ENCODE measurements at places on chromosomes 2 and 18.
A peak's percentile ranks its signal among the peaks of the same experiment; 100 is the strongest.

GRCh38 chr2:119837759-119838158 lies 78.0 kb downstream of the PTPN4 start:
- DNase-seq: no peak

DNA sequence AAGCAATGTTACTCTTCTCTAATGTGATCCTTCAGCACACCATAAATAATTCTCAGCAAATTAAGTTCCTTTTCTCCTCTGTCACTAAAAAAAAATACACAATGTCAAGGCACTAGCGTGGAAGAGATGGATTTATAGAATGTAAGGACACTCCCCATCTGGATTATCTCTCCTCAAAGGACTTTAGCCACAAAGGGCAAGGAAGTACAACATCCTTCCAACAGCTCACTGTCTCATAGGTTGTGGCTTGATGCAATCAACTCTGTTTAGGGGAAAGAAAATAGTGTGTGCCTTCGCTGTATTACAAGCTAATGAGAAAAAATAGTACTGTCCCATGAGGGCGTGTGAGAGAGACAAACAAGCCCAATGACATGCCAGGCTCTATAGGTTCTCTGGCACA lies 129.1 kb upstream of the DNMT3A start:
- no peak for DNase-seq

- no peak for DNase-seq
These were observed 13.8 kb downstream of the FOSL2 start for GRCh38 chr2:28406276-28407096.

DNA sequence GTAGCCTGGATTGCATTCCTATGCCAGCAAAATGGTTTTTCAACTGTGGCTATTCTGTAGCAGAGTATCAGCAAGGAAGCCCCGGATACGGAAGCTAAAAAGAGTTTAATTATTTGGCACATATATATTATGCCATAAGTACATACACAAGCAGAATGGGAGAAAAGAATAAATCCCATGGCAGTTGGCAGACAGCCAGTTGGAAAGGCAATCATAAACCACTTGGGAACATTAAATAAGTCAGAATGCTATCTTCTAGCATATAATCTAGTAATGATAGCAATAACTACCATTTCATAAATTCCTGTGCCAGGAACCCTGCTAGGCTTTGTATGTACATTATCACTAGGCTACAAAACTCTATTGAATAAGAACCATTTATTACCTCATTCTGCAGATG lies 26.0 kb downstream of the GALNT5 start:
- no peak for DNase-seq

DNA sequence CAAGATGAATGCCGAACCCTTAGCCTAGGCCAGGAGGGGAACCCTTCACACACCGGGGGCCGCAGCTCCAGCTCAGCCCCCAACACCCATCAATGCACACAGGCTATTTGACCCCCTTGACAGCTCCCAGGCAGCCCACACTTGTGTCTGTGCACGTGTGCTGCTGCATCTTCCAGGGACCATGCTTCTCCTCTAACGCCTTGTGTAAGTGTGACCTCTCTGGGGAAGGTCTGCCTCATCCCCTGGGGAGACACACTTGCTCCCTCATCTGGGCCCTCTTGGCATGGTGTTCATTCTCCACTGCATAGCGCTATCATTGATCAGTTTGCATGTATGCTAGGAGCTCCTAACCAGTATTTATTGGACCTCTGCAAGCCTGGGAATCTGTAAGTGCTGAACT lies 120.0 kb upstream of the FHL2 start:
- no peak for DNase-seq

- DNase-seq: no peak
These were observed 20.3 kb downstream of the MRPL19 start for GRCh38 chr2:75666911-75667310.

- no peak for DNase-seq
These were observed 155.1 kb upstream of the CELF4 start for GRCh38 chr18:37720663-37721062.

DNA sequence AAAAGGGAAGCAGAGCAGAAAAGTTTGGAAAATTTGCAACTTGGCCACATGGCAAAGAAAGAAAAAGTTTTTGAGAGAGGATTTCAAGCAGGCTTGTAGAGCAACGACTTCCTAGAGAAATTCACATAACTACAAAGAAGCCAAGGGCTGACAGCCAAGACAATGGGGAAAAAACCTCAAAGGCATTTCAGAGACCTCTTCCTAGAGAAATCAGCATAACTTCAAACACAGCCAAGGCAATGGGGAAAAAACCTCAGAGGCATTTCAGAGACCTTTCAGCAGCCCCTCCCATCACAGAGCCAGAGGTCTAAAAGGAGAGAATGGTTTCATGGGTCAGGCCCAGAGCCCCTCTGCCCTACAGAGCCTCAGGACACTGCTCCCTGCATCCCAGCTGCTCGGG lies 7.2 kb downstream of the ADI1 start:
- no peak for DNase-seq

DNA sequence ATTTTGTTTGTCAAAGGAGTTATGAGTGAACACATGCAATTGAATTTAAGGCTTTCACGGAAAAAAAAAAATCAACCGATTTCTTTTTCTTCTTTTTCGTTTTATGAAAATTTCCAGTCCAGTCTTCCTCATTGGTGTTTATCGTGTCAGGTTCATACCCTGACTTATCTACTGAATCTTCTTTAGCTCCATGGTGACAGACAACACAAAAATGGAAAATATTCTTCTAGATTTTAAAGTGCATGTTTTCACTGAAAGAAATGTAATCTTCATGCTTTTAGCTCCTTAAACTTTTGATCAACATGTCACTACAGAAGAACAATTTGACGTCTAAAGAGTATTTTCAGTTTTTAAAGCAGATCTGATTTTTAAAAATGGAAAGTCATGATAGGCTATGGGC lies 14.7 kb downstream of the KCNE4 start:
- no peak for DNase-seq

GRCh38 chr18:79187532-79188277 lies 118.5 kb downstream of the ATP9B start:
- no peak for DNase-seq

DNA sequence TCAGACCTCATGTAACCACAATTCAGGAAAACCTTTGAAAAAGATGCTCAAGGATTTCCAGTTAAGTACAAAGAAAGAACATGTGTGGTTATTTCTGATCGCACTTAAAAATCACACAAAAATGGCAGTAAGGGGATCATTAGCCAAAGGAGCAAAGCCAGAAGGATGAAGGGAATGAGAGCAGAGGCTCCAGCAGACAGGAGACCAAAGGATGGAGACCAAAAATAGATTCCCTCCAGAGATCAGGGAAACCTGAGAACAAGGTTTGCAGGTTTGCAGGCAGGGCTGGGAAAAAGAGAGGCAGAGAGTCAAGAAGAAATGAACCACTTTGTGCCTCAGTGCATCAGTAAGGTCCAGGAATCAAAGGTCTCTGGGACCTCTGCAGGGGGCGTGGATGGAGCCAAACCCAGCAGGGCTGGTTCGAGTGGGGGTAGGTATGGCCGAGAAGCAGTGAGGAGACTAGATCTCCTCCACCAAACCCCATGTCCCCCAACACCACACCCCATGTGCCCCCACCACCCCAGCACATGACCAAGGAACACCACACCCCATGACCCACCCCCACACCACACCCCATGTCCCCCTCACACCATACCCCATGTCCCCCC lies 98.5 kb upstream of the GPC1 start:
- DNase-seq: no peak

DNA sequence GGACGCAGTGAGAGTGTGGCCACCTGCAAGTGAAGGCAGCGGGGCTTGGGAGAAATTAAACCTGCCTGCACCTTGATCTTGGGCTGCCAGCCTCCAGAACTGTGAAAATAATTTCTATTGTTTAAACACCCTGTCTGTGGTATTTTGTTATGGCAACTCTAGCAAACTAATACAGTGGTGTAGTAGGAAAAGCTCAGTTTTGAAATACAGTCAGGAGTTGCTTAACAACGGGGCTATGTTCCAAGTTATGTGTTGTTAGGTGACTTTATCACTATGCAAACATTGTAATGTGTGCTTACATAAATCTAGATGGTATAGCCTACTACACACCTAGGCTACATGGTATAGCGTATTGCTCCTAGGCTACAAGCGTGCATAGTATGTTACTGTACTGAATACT lies 93.4 kb upstream of the FN1 start:
- no peak for DNase-seq

GRCh38 chr2:147792966-147793617 lies 51.7 kb upstream of the ACVR2A start:
- no peak for DNase-seq

DNA sequence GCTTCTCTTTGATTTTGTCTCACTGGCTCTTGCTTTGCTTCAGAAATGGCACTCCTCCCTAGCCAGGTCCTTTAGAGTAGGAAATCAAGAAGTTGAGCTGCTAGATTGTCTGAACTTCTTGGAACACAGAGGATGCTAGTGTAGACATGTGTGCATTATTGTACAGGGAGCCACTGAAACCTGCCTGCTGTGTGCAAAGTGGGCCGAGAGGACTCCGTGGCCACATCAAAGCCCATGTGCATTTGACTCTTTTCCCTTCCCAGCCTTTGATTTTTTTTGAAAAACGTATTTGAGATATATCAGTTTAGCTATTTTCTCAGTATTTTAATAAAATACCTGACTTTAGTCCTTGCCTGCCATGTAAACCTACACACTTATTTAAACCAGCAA lies 83.1 kb downstream of the TMEM247 start:
- no peak for DNase-seq

DNA sequence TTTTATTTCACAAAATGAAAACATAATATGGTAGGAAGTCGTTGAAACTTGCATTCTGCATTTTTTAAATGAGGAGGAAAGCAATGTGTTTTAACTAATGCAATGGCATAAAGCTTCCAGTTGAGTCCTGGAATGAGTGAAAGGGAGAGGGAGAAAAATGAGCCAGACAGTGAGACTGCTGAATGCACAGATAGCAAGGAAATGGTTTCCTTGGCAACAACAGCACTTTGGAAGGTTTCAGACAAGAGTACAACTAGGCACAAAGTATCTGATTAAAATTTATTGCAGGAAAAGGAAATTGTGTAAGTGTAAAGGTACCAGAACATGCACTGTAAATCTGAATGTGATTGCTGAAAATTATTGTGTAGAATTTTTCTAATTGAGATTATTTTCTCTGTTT lies 320.1 kb upstream of the KYNU start:
- no peak for DNase-seq

- DNase-seq: no peak
These were observed 162.6 kb upstream of the SIX3 start for GRCh38 chr2:44778671-44779476.

DNA sequence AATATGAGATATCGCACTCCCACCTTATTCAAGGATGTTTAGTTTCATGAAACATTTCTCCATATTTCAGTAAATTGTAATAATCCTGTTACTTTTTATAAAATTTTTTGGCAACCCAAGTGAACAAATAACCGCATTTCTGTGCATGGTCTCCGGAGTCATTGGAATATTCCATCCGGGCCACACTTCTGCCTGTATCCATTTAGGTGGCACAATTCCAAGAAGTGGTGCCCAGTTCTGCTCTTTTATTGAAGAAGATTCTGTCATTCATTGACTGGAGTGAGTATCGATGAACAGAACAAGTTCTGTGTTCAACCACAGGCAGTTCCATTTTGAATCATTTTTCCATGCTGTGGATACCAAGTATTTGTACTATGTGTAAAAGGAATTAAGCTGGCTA lies 26.6 kb upstream of the ICOS start:
- DNase-seq: no peak

GRCh38 chr2:97752342-97753334 lies 39.3 kb downstream of the ZAP70 start:
- DNase-seq: no peak

DNA sequence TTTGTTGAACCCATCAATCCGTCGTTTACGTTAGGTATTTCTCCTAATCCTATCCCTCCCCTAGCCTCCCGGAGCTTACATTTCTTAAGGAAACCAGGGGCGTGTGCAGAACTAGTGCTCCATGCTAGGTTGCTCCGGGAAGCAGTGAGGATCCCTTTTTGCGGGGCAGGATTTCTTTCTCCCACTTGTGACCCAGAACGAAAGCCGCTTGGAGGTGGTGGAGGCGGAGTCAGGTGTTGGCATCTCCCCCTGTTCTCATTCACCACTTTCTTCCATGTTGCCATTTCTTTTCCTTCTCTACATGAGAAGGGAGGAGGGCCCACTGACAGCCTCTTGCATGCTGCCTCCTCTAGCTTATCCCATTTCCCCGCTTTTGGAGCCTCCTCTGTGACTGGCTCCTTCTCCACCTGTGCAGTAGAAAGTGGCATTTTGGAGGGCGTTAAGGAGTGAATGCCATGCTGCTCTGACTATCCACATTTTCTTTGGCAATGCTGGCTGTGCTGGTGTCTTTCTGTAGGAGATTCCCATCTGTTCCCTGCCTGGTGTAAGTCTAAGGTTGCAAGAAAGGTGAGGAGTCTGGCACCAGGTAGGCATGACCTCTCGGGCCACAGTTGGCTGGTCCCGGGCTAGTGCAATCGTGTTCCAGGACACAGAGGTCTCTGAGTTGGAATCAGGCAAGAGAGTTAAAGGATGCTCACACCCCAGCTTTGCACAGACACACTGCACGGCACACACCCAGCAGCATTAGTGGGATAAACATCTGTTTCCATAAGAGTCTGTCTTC lies 89.5 kb downstream of the ACKR3 start:
- no peak for DNase-seq

- DNase-seq: peak; percentile 85
These were observed 25.3 kb upstream of the NOTO start for GRCh38 chr2:73176881-73177644.

Data from NCI-H1694 treated with DMSO at 0.1 percent for 48 hours (cell line).